T-helper 22 cell (primary cell): ENCODE measurements at places on chromosomes 13 and 19.

DNA sequence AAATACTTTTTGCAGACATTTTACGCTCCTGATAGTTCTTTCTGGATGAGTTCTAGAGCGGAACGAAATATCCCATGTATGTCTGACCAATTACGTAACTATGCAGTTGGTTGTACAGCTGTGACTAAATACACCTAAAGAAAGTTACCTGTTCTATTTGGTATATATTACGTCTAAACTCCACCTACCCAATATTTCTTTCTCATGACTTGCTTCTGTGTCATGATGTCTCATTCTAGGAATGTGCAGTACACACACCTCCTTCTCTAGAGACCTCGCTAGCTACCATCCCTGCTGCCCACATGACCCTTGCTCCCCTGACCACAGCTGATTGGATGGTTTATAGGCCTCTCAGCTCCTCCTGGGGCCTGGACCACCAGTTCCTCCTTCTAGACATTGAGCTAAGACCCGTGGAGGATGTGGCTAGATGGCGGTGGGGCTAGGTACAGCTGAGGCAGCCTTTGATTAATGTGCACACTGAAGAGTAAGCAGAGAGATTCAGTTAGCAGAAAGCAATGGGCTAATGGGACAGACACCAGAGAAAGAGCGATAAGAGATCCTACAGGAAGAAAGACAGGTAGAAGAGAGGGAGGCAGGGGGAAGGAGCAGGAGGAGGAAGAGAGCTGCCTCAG lies 422.1 kb downstream of the COG6 start:
- DNase-seq: no peak

GRCh38 chr13:94596575-94596971 lies 621 bp upstream of the TGDS start:
- DNase-seq: no peak

DNA sequence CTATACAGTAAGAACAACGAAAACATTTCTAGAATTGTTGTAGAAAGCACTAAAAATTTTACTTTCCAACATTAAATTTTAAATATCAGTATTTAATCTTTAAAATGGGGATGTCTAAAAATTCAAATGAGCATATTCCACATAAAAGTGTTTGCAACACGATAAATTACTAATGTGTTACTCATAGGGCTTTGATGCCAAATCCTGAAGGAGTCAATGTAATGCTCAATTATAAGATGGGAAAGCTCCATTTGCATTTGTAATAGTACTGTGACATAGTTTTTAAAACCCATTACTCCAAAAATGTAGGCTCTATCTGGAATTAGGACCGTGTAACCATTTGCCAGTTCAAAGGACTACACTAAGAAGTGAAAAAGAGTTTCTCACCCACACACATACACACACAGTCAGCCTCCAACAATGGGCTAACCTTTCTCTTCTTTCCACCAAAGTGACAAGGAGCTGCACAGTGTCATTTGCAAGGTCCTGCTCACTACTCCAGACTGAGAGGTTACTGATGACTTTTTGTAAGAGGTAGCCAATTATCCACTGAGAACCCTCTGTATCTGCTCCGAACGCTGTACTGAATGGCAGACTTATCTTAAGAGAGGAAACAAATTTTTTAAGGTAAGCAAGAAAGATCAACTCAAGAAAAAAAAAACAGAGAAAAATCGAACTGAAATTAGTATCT lies 26.1 kb upstream of the EEF1AKMT1 start:
- DNase-seq: no peak

DNA sequence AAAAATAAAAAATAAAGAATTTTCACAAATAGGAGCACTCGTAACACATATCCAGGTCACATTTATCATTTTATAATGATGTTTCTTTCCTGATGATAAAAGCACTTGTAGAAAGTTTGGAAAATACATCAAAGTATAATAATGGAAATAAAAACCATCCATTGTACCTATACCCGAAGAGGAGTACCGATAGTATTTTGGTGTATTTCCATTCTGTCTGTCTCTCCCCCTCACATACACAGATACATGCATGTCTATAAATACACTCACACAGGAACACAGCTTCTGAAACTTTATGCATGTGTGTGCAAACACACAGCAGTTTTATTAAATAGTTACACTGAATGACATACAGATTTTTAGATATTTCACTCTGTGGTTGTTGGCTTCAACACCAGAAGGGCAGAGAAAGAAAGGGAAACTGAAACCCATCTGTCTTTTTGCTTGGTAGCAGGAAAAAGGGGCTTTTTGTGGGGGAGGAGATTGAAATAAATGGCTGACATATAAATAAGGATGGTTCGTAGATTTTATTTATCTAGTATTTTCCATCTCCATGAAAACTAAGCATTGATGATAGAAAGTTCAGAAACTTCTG lies 114.8 kb downstream of the LRCH1 start:
- no peak for DNase-seq
